ENCODE measurements at places on chromosomes 2 and 18.

GRCh38 chr2:21165350-21165749 is 41.6 kb downstream of the TDRD15 start:
- no peak for DNase-seq

GRCh38 chr2:43429369-43429768 is 166.5 kb downstream of the THADA start:
- no peak for DNase-seq

DNA sequence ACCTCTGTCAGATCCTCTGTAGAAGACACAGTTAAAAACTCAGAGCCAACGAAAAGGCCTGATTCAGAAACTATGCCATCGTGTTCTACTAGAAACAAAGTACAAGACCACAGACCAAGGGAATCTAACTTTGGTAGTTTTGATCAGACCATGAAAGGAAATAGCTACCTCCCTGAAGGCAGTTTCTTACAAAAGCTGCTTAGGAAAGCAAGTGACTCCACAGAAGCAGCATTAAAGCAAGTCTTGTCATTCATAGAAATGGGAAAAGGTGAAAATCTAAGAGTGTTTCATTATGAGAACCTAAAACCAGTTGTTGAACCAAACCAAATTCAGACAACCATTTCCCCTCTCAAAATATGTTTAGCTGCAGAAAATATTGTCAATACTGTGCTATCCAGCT is 58.2 kb downstream of the FSIP2 start:
- DNase-seq = no peak

DNA sequence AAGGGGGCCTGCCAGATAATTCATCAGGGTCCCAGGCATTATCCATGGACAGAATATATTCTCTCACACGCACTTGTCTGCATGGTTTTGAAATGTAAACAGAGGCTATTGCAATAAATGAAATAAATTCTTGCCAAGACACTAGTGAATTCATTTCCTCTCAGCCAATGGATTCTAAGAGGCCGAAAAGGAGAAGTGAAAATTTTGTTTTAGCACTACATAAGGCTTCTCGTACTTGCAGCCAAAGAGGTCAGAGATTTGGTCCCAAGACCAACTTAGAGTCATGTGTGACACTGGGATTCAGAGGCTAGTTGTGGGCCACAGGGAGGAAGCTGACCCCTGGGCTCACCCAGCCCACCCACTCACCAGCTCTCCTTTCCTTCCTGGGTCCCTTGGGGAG is 184.1 kb upstream of the GLI2 start:
- no peak for DNase-seq

- no peak for DNase-seq
Measured at GRCh38 chr18:13726972-13727331, 479 bp downstream of the RNMT start.

GRCh38 chr2:27123302-27124150 is at the start of gene ABHD1:
TSS of gene ABHD1 (plus strand) at chr2:27123815. CDS start at chr2:27123949, 134 bp downstream.
- peak; percentile 60 for DNase-seq

DNA sequence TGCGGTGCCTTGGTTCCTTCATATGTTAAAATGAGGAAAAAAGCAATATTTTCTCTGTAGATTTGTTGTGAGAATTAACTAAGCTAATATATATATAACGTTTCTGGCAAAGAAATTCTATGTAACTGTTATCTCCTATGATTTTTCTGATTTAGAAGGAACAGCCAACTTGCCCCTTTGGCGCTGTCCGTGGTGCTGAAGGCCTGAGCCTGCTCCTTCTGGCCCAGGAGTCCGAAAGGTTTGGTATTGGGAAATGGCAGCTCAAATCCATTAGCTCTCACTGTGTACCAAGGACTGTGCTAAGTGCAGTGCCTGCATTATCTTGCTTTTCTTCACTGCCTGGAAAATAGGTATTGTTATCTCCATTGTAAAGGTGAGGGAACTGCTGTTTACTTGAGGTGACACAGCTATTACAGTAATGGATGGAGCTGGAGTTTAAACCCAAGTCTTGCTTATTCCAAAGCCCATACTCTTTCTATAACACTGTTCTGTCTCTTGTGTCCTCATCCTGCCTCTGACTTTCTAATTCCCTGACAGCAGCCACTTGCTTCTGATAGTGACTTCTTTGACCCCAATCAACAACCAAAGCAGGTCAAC is 52.2 kb downstream of the C1QL2 start:
- peak; percentile 34 for DNase-seq

- DNase-seq = peak; percentile 49
Measured at GRCh38 chr18:48539406-48540250, 797 bp downstream of the CTIF start.

DNA sequence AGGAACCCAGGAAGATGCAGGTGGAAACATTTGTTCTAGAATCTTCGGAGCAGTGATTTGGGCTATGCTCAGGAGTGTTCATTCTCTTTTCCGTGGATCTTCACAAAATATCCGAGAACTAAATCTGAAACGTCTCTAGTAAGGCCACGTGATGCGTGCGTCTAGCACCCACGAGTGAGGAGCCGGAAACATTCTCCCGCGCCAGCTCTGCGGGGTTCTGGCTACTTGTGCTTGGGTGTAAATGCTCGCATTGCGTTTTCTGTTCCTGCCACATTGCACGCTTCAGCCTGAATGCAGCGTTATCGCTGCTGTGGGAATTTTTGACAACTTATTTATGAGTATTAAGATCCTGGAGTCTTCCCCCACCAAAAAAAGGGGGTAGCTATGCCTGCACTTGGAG is 71.4 kb downstream of the KLHL29 start:
- DNase-seq = no peak

- DNase-seq = peak; percentile 9
Measured at GRCh38 chr2:181991171-181991885, 5.7 kb downstream of the PPP1R1C start.

DNA sequence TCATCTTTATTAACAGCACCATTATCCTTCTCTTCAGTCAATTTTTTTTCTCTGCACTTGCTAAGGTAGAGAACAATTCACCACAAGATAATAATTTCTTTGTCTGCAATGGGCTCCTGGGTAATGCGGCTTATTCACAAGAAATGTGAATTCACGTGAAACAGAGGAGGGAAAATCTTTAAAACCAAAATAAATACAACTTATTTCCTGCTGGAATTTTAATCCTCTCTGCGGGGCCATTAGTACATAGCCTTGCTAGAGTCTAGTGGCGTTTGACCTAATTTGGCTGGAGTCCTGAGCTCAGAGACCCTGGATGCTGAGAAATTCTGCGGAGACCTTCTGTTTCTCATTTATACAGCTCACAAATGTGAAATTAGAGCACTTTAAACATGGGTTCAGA is 319.3 kb upstream of the MMADHC start:
- no peak for DNase-seq

Data from KBM-7 (cell line).